Naive thymus-derived CD4-positive, alpha-beta T cell (primary cell): ENCODE measurements at places on chromosomes 4 and X. TPM values are rescaled to one million over a fixed set of nuclear protein-coding genes. Genes with fewer than 3 reads are reported as not detected.

DNA sequence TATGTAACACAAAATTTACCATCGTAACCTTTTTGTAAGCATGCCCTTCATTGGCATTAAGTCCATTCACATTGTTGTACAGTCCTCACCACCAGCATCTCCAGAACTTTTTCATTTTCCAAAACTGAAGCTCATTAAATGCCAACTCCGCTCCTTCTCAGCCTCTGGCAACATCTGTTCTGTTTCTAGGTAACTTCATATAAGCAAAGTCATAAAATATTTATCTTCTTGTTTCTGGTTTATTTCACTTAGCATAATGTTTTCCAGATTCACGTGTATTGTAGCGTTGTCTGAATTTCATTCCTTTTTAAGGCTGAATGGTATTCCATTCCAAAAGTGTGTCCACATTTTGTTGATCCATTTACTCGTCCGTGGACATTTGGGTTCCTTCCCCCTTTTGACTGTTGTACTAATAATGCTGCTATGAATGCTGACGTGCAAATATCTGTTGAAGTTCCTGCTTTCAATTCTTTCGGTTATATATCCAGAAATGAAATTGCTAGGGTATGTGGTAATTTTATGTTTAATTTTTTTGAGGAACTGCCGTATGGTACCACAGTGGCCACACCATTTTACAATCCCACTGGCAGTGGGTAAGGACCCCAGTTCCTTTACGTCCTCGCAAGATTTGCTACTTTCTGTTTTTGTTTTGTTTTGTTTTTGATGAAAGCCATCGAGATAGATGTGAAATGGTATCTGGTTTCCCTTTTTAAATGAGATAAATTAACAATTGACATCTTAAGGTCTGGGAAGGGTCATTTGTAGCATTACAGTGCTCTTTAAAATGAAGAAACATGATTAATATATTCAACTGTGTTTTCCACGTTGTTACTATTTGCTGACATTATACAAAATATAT, 63.4 kb downstream of the PTTG2 start:
- no peak overlapping the region for H3K27ac ChIP-seq
- H3K27me3 ChIP-seq: no peaks in the 10 kb centered on the region
- no peak for DNase-seq
- no peak overlapping the region for H3K4me3 ChIP-seq
- no peaks in the 10 kb centered on the region for H3K36me3 ChIP-seq

WWC2 gene
- 13.8 TPM for total RNA-seq

- H3K4me1 ChIP-seq: no peaks in the 10 kb centered on the region
- H3K36me3 ChIP-seq: no peaks in the 10 kb centered on the region
- H3K27me3 ChIP-seq: no peaks in the 10 kb centered on the region
These were observed 20.5 kb downstream of the PKD2 start for GRCh38 chr4:88027611-88028608.

DNA sequence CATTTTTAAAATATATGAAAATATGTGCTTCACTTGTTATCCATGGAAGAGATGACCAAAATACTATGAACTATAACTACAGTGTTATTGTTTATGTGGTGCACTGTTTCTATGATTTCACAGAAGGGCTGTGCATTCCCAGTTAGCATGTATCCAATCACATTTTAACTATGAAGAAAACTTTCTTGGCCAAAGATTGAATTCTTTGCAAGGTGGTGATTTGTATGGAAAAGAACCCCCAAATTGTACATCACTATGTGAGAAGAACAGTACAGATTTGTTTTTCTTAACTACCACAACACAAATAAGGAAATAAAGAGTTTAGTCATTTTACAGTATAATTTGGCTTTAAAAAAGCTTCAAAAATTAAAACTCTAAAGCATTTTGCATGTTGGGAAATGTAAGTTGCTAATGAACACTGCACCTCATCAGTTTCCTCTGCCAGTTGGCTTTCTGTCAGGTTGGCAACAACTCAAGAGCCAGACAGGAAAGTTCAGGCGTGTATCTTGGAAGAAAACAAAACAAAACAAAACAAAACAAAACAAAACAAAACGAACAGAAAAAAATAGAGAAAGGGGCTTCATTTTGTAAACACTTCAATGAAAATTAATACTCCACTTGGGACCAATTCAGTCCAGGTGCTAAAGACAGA, 237.0 kb downstream of the SCFD2 start:
- H3K4me1 ChIP-seq: no peaks in the 10 kb centered on the region
- no peak overlapping the region for H3K27ac ChIP-seq
- no peak for DNase-seq
- no peak overlapping the region for H3K4me3 ChIP-seq

DNA sequence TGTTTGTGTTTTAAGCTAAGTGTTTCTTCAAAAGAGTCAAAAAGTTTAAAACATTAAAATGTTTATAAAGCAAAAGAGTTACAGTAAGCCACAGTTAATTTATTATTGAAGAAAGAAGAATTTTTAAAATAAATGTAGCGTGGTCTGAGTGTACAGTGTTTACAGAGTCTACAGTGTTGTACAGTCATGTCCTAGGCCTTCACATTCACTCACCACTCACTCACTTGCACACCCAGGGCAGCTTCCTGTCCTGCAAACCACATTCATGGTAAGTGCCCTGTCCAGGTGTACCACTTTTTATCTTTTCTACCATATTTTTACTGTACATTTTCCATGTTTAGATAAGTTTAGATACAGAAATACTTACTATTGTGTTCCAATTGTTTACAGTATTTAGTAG, 239.7 kb upstream of the AGA start:
- no peak overlapping the region for H3K4me3 ChIP-seq
- no peak overlapping the region for H3K27ac ChIP-seq
- H3K27me3 ChIP-seq: no peaks in the 10 kb centered on the region

GRCh38 chrX:26219351-26219750, 3.4 kb downstream of the MAGEB5 start:
- no peaks in the 10 kb centered on the region for H3K36me3 ChIP-seq
- H3K4me1 ChIP-seq: no peaks in the 10 kb centered on the region
- DNase-seq: no peak
- no peak overlapping the region for H3K27ac ChIP-seq

GRCh38 chr4:140357868-140358267, 15.6 kb upstream of the SCOC start:
- peaks cover 5% of the 10 kb centered on the region for H3K4me1 ChIP-seq
- no peak overlapping the region for H3K4me3 ChIP-seq
- no peaks in the 10 kb centered on the region for H3K27me3 ChIP-seq

DNA sequence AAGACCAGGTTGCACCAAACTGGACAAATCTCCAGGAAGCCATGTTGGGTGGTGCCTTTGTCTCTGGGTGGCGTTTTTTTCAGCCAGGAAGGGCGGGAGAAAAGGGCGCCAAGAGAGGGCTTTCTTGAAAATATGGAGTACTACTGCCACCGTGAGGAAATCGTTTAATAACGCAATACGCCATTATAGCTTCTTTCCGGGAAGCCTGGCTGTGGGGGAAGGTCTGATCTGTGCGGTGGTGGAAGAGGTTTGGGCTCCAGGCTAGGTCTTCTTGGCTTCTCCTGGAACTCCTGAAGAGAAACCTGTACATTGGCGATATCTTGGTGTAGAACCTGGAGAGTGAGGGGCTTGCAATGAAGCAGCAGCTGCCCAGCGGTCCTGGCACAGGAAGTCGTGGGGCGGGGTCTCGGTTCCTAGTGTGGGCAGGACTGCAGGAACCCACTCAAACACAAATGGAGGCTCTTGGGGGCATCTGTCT, 202.7 kb downstream of the OR13H1 start:
- no peak overlapping the region for H3K4me3 ChIP-seq
- peak overlapping the region; percentile 60 for H3K27ac ChIP-seq
- no peaks in the 10 kb centered on the region for H3K27me3 ChIP-seq
- DNase-seq: peak; percentile 88

DNA sequence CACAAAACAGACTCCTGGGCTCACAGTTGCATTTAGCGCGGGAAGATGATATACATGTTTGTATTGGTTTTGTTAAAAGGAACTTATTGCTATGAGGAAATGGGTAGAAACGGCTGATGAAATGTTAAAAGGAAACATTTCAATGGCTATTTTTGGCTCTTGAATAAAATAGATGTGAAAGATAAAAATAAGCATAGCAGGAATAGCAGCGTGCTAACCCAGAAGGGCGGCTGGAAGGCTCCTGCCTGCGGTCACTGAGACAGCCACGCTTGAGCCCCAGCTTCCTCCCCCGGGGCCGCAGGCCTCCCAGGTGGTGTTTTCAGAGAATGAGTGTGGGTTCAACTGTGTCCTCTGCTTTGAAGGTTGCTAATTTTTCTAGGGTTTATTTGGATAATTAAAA, 35.0 kb upstream of the CLCN4 start:
- no peaks in the 10 kb centered on the region for H3K4me1 ChIP-seq
- DNase-seq: no peak
- no peak overlapping the region for H3K27ac ChIP-seq
- H3K36me3 ChIP-seq: no peaks in the 10 kb centered on the region
- no peaks in the 10 kb centered on the region for H3K27me3 ChIP-seq
- H3K4me3 ChIP-seq: no peak overlapping the region

ADGRL3 gene
- not detected in 2 replicates for total RNA-seq

FAM156B gene
- 11.5 TPM for total RNA-seq

- H3K27ac ChIP-seq: no peak overlapping the region
- H3K4me1 ChIP-seq: no peaks in the 10 kb centered on the region
- no peaks in the 10 kb centered on the region for H3K27me3 ChIP-seq
- H3K4me3 ChIP-seq: no peak overlapping the region
- no peaks in the 10 kb centered on the region for H3K36me3 ChIP-seq
These were observed 84.0 kb downstream of the PRKG2 start for GRCh38 chr4:81131066-81131465.

- no peak overlapping the region for H3K27ac ChIP-seq
- no peaks in the 10 kb centered on the region for H3K4me1 ChIP-seq
These were observed 116.5 kb downstream of the MAML3 start for GRCh38 chr4:140037353-140038030.

DNA sequence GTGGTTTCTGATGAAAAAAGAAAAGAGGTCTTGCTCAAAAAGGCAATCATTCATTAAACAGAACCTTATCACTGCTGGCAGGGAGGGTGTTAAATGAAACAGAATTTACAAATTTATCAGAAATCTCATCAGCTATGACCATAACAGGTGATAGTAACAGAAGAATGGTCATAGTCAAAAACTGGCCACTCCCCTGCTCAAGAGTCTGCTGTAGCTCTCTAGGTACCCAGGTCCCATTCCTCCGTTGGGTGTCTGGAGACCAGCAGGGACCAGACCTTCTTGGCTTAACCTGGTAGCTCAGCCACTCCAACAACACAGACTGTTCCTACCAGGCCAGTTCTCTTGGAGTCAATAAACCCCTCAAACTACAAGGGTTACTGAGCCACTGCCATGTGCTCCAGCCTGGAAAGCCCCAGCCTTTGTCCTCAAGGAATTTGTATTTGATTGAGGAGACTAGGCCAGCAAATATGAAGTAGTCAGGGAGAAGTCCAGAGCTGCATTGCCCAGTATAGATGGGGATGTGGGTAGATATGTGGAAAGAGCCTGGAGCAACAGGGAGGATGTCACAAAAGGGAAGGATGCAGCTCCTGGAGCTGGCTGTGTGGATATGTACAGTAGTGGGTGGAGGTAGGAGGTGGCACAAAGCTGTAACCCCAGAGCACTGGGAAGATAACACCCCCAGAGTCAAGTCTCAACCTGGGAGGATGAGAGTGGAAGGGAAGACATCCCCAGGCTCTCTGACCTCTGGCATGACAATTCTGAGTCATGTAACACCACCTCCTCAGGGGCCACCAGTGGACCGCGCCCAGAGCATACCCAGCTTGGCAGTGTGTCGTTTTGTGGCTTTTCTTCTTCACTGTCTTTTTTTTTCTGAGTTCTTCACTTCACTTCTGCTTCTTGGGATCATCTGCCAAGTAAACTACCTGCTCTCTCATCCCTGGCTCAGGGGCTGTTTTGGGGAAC, 21.9 kb downstream of the RASL11B start:
- no peaks in the 10 kb centered on the region for H3K4me1 ChIP-seq
- no peak overlapping the region for H3K4me3 ChIP-seq
- H3K27ac ChIP-seq: no peak overlapping the region
- H3K36me3 ChIP-seq: no peaks in the 10 kb centered on the region
- H3K27me3 ChIP-seq: no peaks in the 10 kb centered on the region

- H3K4me3 ChIP-seq: no peak overlapping the region
- H3K36me3 ChIP-seq: no peaks in the 10 kb centered on the region
- H3K4me1 ChIP-seq: peaks cover 42% of the 10 kb centered on the region
- H3K27me3 ChIP-seq: no peaks in the 10 kb centered on the region
- DNase-seq: no peak
These were observed 46.7 kb upstream of the WDR1 start for GRCh38 chr4:10163296-10163695.

TSPAN7 gene
- total RNA-seq: not detected in 2 replicates

GRCh38 chrX:49879656-49880277, 483 bp downstream of the USP27X start:
- H3K27me3 ChIP-seq: no peaks in the 10 kb centered on the region
- H3K36me3 ChIP-seq: no peaks in the 10 kb centered on the region
- DNase-seq: no peak
- H3K4me3 ChIP-seq: peak overlapping the region; percentile 51
- peak overlapping the region; percentile 65 for H3K27ac ChIP-seq

DNA sequence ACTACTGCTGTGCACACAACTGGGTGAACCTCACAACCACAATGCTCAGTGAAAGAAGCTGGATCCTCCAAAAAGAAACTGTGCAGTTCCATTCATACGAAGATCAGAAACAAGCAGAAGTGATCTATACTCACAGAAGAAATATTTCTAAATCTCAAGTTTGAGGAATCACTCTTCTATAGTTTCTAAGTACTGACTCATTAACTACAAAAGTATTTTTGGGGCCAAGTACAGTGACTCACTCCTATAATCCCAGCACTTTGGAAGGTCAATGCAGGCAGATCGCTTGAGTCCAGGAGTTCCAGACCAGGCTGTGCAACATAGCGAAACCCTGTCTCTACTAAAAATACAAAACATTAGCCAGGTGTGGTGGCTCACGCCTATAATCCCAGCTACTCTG, 51.3 kb upstream of the RELL1 start:
- H3K27me3 ChIP-seq: peaks cover 3% of the 10 kb centered on the region
- no peak overlapping the region for H3K27ac ChIP-seq
- no peak overlapping the region for H3K4me3 ChIP-seq

GRCh38 chrX:23616361-23616760, 50.9 kb upstream of the PRDX4 start:
- H3K27me3 ChIP-seq: no peaks in the 10 kb centered on the region
- H3K4me1 ChIP-seq: no peaks in the 10 kb centered on the region
- H3K27ac ChIP-seq: no peak overlapping the region
- H3K4me3 ChIP-seq: no peak overlapping the region
- H3K36me3 ChIP-seq: no peaks in the 10 kb centered on the region

MTMR8 gene
- 6.0 TPM for total RNA-seq

MAGEC2 gene
- not detected in 2 replicates for total RNA-seq

- no peak for DNase-seq
- no peak overlapping the region for H3K27ac ChIP-seq
- H3K27me3 ChIP-seq: no peaks in the 10 kb centered on the region
These were observed 320.3 kb downstream of the STK32B start for GRCh38 chr4:5371415-5372190.

GAGE12H gene
- not detected for total RNA-seq

DNA sequence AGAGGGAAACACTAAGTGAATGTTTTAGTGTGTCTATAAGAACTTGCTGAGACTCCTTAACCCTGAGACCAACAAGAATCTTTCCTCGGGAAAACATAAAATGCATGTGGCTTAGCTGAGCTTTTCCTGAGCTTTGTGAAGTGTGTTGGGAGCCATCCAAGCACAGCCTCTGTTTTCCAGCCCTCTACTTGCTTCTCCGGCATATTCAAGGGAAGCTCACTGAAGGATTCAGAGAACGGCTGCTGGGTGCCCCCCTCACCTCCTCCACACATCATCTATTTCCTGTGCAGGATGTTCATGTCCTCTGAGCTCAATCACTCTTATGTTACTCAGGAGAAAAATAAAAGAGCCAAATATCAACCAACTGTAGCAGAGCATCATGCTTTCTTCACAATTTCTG, 492.1 kb downstream of the IL15 start:
- H3K36me3 ChIP-seq: peaks cover 4% of the 10 kb centered on the region
- H3K4me1 ChIP-seq: no peaks in the 10 kb centered on the region
- H3K27me3 ChIP-seq: no peaks in the 10 kb centered on the region
- DNase-seq: peak; percentile 31
